Posterior cingulate gyrus (tissue), 11 donors: ENCODE measurements at places on chromosomes 7 and 10.

- no peak for DNase-seq
Observed at GRCh38 chr10:132859084-132859855, 73.3 kb upstream of the NKX6-2 start.

- peak; percentile 88 for DNase-seq
Observed at GRCh38 chr7:36291387-36292316, 98.0 kb upstream of the ANLN start.

DNA sequence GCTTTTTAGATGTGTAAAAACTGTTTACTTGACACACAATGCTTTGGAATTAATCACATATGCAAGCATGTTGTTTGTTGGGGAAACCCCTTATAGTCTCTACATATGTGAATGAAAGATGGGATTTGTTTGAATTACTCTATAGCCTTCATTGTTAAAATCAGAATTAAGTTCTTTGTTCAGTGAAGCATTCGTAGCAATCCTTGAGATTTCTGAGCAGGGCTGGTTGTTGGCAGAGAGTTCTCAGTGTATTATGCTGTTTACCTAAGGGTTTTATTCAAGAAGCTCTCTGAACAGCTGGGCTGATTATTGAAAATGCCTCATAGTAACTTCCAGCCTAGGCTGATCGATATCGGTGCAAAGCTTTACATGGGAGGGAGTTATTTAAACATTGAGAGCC, 190.9 kb downstream of the VTI1A start:
- no peak for DNase-seq

- no peak for DNase-seq
Observed at GRCh38 chr10:90969947-90970673, 49.2 kb upstream of the ANKRD1 start.

- DNase-seq = no peak
Observed at GRCh38 chr10:128540128-128540762, 414.0 kb upstream of the MKI67 start.
